Stimulated activated CD8-positive, alpha-beta memory T cell treated with anti-CD3 and anti-CD28 coated beads, Interleukin-15, amount 100 ng/mL, for 1 hour (primary cell): ENCODE measurements at places on chromosomes 7 and 10.

GRCh38 chr10:62726142-62726541 lies 78.4 kb upstream of the ADO start:
- no peak for DNase-seq

GRCh38 chr7:121204537-121204936 lies 124.3 kb upstream of the WNT16 start:
- no peak for DNase-seq

- DNase-seq: no peak
Measured at GRCh38 chr10:2111965-2112364, 374.6 kb upstream of the ADARB2 start.

DNA sequence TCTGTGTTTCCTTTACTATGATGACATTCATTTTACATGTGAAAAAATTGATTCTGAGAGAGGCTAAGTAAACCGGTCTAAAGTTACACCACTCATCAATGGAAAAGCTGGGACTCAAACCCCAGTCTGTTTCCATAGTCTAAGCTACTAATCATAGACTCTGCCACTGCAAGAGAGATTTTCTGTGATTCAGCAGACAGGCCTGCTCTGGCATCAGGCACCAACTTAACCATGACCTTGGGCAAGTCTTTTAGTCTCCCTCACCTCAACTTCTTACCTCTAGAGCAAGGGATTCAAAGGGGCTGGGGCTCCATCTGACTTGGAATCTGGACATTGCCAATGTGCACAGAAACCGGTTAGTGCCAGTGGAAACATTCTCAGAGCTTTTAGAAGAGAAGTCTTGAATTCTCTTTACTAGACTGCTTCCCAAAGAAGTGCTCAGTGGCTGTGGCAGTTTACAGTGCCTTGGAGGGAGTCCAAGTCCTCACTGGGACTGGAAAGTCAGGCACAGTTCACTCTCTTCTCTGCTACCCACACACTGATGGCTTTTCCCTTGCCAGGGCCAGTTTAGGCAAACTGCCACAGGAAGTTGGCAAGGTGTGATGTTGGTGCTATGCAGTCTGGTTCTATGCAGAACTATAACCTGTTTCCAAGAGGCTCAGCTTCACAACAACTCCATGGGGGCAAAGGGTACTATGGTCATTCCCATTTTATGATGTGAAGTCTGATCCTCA lies 4.5 kb upstream of the BLNK start:
- no peak for DNase-seq

DNA sequence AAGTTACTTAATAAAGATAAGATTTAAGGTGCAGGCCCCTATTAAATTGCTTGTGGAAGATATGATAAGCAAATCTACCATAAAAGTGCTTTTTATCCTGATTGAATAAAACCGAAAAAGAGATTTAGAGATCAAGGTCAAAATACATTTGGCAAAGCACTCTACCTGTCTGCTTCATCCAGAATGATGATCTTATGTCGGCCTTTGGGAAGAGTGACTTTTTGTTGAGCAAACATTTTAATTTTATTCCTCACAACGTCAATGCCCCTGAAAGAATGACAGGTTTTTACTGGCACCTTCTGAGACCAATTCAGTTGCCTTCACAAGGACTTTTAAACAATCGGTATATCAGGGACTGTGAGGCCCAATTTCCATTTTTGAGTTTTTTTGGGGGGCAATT lies 7.7 kb downstream of the RFC2 start:
- no peak for DNase-seq

DNA sequence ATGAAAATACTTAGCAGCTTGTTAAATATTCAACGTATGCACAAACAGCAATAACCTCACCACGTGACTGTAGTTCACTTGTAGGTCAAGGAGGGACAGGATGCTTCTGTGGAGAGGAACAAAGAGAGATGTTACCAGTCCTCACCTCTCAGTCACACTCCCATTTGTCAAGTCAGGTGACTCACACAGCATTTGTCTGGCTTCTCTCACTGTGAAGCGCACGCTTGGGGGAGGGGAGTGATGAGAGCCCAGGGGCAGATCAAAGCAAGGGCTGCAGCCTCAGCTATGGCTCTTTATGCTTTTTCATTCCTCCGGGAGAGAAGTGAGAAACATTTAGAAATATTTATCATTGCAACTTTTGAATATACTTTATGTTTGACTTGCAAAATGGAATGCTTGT lies 2.9 kb upstream of the RBM20 start:
- no peak for DNase-seq

DNA sequence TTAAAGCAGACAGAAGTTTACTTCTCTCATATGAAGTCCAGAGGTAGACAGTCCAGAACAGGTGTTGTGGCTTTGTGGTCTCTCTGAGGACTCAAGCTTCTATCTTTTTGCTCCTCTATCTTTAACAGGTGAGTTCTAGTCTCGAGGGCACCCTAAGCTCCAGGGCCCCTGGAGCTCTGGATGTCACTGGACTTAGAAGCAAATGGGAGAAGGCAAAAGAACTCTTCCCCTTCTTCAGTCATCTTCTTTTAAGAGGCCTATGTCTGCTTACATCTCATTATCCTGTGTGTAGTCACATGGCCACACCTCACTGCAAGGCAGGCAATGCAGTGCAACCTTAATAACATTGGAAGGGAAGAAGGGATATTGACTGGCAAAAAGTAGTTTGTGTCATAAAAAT lies 61.6 kb downstream of the ADCYAP1R1 start:
- no peak for DNase-seq

GRCh38 chr7:55247428-55247827 lies 117.7 kb upstream of the LANCL2 start:
- DNase-seq: no peak

- DNase-seq: no peak
Measured at GRCh38 chr10:120456143-120456625, 843 bp upstream of the PLPP4 start.

DNA sequence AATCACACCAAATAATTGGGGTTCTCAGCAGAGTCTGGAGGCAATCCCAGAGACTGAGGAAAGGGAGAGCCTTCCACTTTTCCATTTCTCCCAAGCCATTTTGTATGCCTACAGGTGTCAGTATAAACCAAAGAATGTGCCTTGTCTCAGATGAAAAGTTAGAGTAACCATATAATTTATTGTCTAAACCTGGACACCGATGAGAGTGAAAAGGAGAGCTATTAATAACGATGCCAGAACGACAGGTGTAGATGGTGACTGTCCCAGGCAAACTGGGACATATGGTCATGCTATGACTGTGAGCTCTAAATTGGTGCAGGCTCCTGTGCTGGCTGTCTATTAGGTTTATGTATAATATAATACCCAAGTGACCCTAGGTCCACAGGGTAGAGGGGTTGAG lies 219.6 kb downstream of the ARHGAP12 start:
- DNase-seq: no peak

DNA sequence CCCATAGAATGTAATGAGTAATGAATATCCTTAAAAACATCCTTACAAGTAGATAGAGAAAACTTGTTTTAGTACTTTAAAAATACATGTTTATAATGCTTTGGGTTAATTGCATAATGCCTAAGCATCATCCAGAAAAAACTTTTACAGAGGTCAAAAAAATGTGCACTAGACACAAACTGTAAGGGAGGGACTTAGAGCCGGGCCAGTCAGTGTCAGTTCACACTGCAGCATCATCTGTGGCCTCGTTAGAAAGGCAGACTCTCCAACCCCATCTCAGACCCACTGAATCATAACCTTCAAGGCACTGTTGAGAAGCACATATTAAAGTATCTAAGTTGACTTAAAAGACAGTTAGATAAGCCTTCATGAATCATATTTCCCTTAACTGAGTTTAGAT lies 230.1 kb upstream of the PRPS1L1 start:
- no peak for DNase-seq

DNA sequence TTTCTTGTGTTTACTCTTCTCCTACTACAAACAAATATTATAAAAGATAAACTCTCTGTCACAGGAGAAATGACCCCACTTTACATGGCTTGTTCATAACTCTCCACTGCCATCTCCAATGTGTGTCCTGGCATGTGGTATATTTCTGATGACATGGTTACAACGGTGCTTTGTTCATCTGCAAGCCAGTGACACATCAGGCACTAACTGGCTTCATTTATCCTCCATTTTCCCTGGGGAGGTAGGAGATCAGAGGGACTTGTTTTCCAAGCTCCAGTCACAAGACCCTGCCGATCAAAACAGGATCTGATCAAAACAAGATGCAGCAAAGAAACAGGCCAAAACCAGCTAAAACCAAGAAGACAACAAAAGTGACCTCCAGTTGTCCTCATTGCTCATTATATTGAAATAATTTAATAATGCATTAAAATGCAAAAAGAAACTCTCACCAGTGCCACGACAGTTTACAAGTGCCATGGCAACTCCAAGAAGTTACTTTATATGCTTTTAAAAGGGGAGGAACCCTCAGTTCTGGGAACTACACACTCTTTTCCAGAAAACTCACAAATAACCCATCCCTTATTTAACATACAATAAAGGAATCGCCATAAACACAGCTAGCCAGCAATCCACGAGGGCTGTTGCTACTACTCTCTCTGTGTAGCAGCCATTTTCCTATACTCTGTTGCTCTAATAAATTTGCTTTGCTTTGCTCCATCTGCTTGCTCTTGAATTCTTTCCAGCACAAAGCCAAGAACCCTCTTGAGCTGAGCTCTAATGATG lies 224.2 kb downstream of the XPNPEP1 start:
- DNase-seq: no peak

DNA sequence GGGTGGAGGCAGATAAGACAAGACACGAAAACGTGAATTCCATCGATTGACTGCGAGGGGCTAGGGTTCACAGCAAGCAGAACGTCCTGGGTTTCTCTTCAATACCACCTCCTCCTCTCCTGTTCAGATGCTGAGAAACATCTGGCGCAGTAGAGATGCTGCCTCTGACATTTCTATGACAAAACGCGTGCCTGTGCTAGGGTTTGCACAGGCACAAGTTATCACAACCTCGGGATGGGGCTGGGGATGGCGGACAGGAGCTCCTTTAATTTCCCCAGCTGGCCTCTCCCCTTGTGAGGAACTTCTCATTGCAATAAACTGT lies 99.8 kb upstream of the SVIL start:
- no peak for DNase-seq

DNA sequence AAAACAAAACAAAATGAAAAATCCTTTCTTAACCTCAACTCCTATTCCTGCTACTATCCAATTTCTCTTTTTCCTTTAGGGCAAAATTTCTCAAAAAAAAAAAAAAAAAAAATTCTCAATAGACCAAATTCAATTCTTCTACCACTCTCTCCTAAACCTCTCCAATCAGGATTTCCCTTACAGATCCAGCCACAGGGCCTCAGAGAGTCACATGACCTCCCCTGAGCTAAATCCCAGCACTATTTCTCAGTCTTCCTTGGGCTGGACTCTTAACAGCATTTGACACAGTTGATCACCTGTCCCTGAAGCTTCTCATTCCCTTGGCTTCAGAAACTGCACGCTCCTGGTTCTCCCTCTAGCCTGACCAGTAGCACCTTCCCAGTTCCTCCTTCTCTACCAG lies 4.9 kb downstream of the ZNF12 start:
- no peak for DNase-seq

DNA sequence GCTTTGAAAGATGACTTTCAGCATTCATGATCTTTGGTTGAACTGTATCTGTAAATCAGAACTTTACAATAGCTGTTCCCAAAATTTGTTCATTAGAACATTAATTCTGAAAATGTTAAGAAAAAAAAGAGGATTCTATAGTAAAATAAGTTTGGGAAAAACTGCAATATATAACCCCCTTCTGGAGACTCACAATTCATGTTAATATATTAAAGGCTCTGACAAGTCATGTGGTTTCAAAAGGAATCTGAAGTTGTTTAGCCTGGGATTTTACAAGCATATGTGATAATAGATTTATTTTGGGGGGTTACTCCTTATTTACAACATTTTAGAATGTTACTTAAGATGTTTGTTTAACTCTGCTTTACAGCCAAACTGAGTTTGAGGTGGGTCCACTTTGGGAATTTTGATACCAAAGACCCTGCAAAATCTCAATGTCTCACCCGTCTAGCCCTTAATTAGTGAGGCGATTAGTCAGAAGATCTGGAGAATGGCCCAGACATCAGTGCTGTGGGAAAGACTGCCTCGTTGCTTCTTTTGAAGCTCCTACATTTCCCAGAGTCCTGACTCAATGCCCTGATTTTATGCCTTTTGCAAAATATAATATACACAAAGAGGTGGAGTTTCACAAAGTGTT lies 40.0 kb downstream of the CDK1 start:
- DNase-seq: no peak

- no peak for DNase-seq
Measured at GRCh38 chr10:117574498-117575146, 32.1 kb downstream of the EMX2 start.

GRCh38 chr10:7592627-7593026 lies 74.1 kb downstream of the ITIH5 start:
- DNase-seq: no peak

GRCh38 chr10:102068216-102068615 lies 3.1 kb downstream of the HPS6 start:
- no peak for DNase-seq

- no peak for DNase-seq
Measured at GRCh38 chr10:79328737-79329504, 18.3 kb upstream of the PPIF start.

GRCh38 chr7:114790521-114790920 lies 131.4 kb upstream of the MDFIC start:
- DNase-seq: no peak

DNA sequence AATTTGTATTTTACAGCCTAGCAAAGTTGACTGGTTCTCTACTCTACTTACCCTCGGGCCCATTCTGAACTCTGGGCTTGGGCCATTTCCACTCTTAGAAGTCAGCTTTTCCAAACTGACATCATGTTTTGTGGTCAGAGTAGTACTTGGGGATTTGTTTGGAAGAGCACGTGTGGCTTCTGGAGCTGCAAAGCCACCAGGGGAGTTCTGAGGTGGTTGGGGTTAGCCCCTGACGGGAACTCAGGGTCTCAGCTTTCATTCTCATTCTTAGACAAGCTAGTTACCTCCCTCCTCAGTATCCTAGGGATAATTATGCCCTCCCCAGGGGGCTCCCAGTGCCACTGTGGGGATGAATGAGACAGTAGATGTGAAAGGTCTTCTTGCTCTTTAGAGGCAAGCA lies 647.7 kb upstream of the GALNT17 start:
- no peak for DNase-seq

DNA sequence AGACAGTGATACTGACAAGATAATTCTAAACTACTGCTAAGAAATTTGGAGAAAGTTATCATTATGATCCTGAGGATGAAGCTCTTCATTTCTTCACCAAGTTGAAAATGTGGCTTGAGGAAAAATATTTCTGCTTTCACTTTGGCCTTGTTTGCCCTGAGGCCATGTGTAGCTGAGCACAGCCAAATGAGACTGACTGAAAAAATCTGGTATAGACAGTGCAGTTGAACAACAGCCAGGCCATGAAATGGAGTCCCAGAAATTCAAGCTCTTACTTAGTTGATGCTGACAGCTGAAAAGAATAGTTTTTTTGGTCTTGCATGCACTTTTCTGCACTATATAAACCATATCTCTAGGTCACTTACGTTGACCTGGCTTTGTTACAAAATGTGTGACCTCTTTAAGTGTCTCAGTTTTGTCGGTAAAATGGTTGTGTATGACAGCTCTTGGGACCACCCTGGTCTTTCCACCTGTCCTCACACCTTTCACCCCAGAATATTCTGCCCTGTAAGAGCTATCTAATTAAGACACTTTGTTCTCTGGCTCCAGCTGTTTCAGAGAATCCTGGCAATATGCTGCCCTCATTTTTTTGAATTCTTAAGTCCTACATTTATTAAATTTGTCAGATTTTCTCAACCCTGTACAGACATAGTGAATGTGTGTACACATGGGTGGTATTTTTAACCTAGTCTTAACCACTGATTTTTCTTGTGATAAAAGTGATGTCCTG lies 91.3 kb downstream of the CD36 start:
- no peak for DNase-seq

- no peak for DNase-seq
Measured at GRCh38 chr7:44172803-44173424, 16.3 kb downstream of the GCK start.
